ENCODE measurements at places on chromosomes 16 and 17. TPM values are rescaled to one million over a fixed set of nuclear protein-coding genes. Genes with fewer than 3 reads are reported as not detected.
A peak's percentile ranks its signal among the peaks of the same experiment; 100 is the strongest.

The EVI2B gene
- 130 TPM for total RNA-seq

The SLFN14 gene
- total RNA-seq = 0.59 TPM

The HES7 gene
- total RNA-seq = 0.21 TPM

GRCh38 chr17:49299996-49300395 is 62.1 kb downstream of the ZNF652 start:
- no peak for DNase-seq
- H3K4me1 ChIP-seq = no peaks in the 10 kb centered on the region
- no peaks in the 10 kb centered on the region for H3K27me3 ChIP-seq
- no peak overlapping the region for H3K4me3 ChIP-seq
- H3K36me3 ChIP-seq = peaks cover 53% of the 10 kb centered on the region
- H3K27ac ChIP-seq = no peak overlapping the region

GRCh38 chr16:56351481-56351880 is 73.9 kb downstream of the AMFR start:
- H3K4me1 ChIP-seq = peaks cover 8% of the 10 kb centered on the region
- H3K27me3 ChIP-seq = no peaks in the 10 kb centered on the region
- DNase-seq = no peak
- no peak overlapping the region for H3K4me3 ChIP-seq
- H3K27ac ChIP-seq = no peak overlapping the region

GRCh38 chr16:20803561-20804214 is 2.6 kb downstream of the ERI2 start:
- no peak overlapping the region for H3K4me3 ChIP-seq
- DNase-seq = no peak
- no peaks in the 10 kb centered on the region for H3K27me3 ChIP-seq
- peaks cover 7% of the 10 kb centered on the region for H3K36me3 ChIP-seq
- H3K4me1 ChIP-seq = peaks cover 15% of the 10 kb centered on the region

GRCh38 chr16:12310286-12310685 is 333.8 kb downstream of the SNX29 start:
- H3K36me3 ChIP-seq = no peaks in the 10 kb centered on the region
- no peak overlapping the region for H3K27ac ChIP-seq
- no peaks in the 10 kb centered on the region for H3K4me1 ChIP-seq
- DNase-seq = no peak
- H3K4me3 ChIP-seq = no peak overlapping the region

GRCh38 chr17:66343531-66344078 is 41.2 kb downstream of the PRKCA start:
- no peaks in the 10 kb centered on the region for H3K36me3 ChIP-seq
- no peak overlapping the region for H3K4me3 ChIP-seq
- no peak overlapping the region for H3K27ac ChIP-seq

DNA sequence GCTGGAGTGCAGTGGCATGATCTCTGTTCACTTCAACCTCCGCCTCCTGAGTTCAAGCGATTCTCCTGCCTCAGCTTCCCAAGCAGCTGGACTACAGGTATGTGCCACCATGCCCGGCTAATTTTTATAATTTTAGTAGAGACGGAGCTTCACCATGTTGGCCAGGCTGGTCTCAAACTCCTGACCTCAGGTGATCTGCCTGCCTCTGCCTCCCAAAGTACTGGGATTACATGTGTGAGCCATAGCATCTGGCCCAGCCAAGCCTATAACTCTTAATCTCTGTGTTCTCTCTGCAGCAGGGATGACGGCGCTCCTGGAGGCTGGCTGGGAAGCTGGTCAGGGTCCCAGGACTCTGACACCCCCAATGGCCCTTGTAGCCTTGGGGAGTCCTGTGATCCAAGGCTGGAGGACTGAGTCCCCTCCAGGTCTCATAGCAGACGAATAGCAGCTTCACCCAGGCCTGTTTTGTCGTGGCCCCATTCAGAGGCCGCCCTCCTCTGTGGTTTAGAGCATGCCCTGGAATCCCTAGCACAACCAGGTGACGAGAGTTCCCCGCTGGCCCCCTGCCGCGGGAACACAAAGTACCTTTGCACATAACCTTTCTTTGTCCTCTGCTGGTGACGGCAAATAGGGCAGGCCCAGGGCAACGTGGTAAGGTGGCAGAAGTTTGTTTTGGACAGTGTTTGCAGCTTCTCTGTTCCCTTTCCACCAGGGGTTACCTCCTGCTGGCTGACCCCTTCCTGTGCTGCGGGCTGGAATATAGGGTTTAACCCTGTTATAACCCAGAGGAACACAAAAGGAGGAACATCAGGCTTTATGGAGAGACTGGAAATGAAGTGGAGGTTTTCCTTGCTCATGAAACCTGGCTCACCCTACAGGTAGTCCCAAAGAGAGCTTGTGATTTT is 43.0 kb upstream of the TOB1 start:
- no peak overlapping the region for H3K4me3 ChIP-seq
- no peaks in the 10 kb centered on the region for H3K27me3 ChIP-seq
- H3K4me1 ChIP-seq = peaks cover 40% of the 10 kb centered on the region
- H3K36me3 ChIP-seq = no peaks in the 10 kb centered on the region
- DNase-seq = peak; percentile 83
- peak overlapping the region; percentile 74 for H3K27ac ChIP-seq

- peak overlapping the region; percentile 32 for H3K27ac ChIP-seq
- H3K4me3 ChIP-seq = no peak overlapping the region
These were observed 103.3 kb downstream of the ABCC6 start for GRCh38 chr16:16120044-16120381.
